ENCODE measurements at places on chromosomes 4 and X.

- no peak for DNase-seq
Measured at GRCh38 chr4:151389311-151389710, 19.7 kb upstream of the FHIP1A start.

GRCh38 chr4:146098978-146099377 lies 76.5 kb upstream of the LSM6 start:
- no peak for DNase-seq

GRCh38 chrX:110920991-110921390 lies 125.4 kb upstream of the CHRDL1 start:
- DNase-seq: no peak

GRCh38 chr4:15668566-15669435 lies 12.8 kb upstream of the FAM200B start:
- DNase-seq: no peak

DNA sequence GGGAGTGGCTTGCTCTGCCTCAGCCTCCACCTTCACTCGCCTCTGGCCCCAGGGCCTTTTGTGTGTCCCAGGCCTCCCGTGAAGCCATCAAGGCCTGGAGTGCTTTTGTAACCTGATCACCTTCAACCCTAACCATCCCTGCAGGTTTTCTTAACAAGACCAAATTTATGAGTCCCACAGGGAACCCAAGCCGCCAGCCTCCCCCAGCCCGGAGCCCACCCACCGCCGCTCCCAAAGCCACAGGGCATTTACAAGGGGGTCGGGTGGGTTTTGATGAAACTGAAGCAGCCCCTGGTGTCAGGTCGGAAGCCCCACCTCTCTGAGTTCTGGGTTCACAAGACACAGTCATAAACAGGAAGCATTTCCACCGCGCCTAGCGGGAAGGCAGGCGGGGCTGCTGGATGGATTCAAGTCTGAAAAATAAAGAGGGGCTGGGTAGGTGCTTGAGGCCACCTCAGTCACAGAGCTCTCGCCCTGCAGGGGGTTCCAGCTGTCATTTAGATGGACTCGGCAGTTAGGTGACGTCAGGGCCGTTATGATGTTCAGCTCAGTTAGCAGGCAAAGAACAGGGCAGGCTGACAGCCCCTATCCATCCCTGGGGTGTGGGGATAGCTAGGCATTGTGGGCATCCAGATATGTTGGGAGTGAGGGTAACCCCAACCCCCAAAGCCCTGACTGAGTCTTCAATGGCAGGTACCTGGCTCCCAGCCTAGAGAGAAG lies 128.5 kb downstream of the BCOR start:
- DNase-seq: no peak

DNA sequence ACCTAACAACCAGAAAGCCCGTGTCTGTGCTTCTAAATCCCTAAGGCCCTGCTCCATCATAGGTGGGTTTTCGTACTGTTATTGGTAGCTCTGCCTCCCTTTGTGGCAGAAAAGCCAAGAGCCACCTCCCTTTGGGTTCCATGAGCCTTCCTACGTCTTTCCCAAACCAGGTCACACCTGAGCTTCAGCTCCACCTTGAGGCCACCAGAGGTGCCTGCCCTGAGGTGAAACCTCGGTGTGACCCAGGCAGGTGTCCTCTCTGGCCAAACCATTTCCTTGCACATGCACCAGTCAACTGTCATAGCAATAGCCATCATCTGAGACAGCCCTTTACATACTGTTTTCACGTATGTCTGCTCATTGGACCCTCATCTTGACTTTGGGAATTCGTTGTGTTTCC lies 188.0 kb upstream of the RBPJ start:
- DNase-seq: no peak

GRCh38 chr4:77697860-77698590 lies 92.4 kb downstream of the CXCL13 start:
- DNase-seq: peak; percentile 4

DNA sequence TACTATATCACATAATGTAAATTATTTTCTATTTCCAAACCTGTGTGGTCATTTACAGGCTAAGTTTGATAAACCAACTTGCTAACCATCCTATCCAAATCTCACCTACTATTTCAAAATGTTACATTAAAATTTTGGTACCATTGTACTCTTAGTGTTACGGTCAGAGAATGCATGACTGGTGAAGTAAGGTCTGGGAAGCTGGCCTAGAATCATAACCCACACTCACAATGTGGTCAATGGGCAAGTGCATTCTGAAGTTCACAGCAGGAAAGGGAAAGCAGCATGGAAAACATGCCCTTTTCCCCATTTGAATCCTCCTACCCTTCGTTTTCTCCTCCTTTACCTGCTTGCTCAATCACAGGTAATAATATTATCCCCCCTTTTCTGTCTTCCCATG lies 54.4 kb downstream of the PPP3CA start:
- DNase-seq: no peak

GRCh38 chr4:54157606-54158005 lies 57.6 kb downstream of the GSX2 start:
- DNase-seq: peak; percentile 18

GRCh38 chr4:37717576-37717975 lies 31.4 kb upstream of the RELL1 start:
- peak; percentile 49 for DNase-seq

- DNase-seq: no peak
Measured at GRCh38 chrX:17065100-17065499, 118.6 kb downstream of the REPS2 start.

DNA sequence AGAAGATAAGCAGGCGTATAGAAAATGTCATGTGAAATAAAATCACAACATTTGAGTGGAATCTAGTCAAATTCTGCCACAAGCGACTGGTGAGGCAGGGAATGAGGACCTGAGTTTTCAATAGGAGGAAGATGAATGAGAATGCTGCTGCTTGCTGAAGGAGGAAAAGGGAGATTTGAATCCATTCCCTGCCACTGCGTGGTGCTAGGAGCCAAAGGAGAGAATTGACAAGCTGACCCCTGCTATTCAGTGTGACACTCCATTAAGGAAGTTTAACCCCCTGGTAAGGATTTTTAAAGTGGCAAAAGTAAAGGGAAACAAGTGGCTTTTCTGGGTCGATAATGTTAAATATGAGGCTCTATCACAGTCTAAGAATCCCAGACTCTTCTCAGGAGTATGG lies 314.0 kb downstream of the NAF1 start:
- DNase-seq: no peak

- DNase-seq: no peak
Measured at GRCh38 chr4:76590798-76591281, 155.8 kb downstream of the SHROOM3 start.

GRCh38 chrX:107506596-107507031 lies 57.2 kb downstream of the FRMPD3 start:
- DNase-seq: no peak

GRCh38 chr4:110622841-110623717 lies at the start of gene PITX2:
TSS of gene PITX2 (minus strand) at chr4:110623077. CDS start at chr4:110622460, 617 bp downstream.
- peak; percentile 41 for DNase-seq

GRCh38 chr4:8831221-8832112 lies 40.2 kb downstream of the HMX1 start:
- no peak for DNase-seq

- no peak for DNase-seq
Measured at GRCh38 chrX:150084496-150085229, 146.4 kb upstream of the EOLA2 start.

- peak; percentile 39 for DNase-seq
Measured at GRCh38 chrX:46687619-46688018, 71.3 kb downstream of the SLC9A7 start.

DNA sequence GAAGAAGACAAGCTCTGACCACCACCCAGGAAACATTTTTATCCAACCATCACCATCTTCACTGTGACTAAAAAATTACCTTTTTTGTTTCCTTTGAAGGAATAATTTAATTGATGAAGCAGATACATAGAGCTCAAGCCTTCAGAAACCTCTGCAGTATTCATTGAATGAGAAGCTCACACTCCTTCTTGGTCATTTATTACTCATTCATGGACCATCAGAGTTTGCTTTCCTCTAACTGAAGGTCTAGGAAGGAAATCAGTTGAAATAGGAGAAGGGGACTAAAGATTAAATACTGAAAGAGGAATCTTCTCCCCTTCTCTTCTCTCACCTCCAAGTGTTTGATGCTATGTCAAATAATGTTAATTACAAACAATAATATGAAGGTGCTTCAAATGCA lies 290.6 kb upstream of the KLF3 start:
- DNase-seq: no peak

GRCh38 chr4:126465341-126465740 lies 1150.6 kb downstream of the FAT4 start:
- DNase-seq: no peak

GRCh38 chr4:6916069-6916586 lies 6.5 kb downstream of the TBC1D14 start:
- no peak for DNase-seq

DNA sequence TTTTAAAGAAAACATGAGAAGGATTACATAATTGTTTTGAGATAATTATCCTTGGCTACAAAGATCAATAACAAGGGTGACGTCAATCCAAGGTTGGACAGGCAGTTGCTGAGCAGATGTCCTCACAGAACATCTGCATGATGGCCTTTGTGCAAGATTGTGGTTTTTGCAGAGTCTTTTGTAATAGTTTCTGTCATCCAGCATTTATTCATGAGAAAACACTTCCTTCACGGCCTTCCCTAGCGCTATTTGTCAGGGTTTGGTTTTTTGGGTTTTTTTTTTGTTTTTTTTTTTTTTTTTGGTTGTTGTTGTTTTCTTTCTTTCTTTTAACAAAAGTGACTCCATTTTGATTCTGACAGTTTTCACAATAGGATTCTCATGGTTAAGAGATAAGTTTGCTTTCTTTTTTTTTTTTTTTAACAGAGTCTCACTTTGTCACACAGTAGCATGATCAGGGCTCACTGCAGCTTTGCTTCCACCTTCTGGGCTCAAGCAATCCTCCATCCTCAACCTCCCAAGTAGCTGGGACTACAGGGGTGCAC lies 31.5 kb upstream of the ELF2 start:
- peak; percentile 93 for DNase-seq

- DNase-seq: no peak
Measured at GRCh38 chr4:4719436-4719835, 140.0 kb upstream of the MSX1 start.

DNA sequence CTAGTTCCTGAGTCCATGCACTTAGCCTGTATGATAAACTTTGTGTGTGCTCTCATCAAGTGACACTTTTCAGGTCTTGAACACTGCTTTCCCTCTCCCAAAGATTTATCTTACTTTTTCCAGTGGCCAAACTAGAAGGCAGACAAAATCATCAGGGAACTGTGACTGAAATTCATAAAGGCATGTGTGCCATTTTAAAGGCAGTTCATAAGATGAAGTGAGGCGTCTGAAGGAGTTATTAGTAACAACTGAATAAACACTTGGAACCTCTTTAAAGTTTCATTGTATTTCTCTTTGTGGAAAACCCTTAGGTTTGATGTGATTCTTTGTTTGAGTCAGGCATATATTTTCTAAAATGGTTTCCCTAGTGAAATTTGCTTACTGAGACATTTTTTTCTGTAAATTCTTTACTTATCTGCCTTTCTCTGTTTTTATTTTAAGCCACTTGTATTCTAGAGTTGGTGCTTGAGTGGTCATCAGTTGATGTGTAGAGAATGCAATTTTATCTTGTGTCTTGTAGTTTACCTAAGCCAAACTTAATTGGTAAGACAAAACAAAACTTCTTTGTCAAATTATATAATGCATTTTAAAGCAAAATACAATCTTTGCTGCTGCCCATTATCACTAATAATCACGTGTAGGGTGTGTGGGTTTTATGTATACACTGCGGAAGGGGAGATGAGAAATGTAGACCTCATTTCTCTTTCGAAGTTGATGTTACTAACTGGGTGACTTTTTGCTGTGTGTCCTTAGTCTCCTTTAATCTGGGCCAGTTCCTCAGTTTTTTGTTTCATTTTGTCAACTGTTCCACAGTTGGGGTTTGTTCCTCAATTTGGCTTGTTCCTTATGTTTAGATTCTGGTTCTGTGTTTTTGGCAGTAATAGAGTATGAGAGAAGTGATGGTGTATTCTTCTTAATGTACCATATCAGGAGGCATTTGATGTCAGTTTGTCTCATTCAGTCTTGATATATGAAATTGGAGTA lies 56.8 kb downstream of the RBPJ start:
- DNase-seq: peak; percentile 76

GRCh38 chrX:54798137-54798536 lies at the start of gene ITIH6:
TSS of gene ITIH6 (minus strand) at chrX:54798255. CDS start at chrX:54798210, 45 bp downstream.
- no peak for DNase-seq
